NCI-H2171 treated with DMSO at 0.1 percent for 48 hours (cell line): ENCODE measurements at places on chromosomes 16 and 17.

DNA sequence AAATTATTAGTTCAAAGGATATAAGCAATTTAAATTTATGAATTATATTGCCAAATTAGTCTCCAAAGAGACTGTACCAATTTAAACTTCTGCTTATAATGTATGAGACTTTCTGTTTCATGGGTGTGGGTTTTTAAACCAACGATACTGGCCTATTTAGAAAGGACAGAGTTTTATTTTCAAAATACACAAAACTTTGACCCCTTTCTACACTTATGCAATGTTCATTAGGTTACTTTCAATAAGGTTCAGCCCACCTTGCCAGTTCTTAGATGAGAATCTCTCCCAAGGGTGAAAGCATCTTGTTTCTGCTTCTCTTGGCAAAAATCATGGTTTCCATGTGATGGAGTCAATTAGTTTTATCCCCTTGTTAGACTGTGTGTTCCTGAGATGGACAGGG, 84.7 kb downstream of the MYO1D start:
- DNase-seq, result no peak

DNA sequence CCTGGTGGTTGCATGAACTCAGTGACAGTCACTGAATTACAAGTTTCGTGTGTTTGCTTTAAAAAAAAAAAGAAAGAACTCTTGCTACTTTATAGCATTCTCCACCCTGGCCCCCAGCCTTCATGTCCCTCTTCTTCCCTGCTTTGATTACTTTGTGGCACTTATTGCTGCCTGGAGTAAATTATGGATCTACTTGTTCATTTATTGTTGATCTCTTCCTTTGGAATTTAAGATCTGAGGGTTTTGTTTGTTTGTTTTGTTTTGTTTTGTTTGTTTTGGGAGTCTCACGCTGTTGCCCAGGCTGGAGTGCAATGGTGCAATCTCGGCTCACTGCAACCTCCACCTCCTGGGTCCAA, 126.5 kb downstream of the ABCC6 start:
- no peak for DNase-seq

DNA sequence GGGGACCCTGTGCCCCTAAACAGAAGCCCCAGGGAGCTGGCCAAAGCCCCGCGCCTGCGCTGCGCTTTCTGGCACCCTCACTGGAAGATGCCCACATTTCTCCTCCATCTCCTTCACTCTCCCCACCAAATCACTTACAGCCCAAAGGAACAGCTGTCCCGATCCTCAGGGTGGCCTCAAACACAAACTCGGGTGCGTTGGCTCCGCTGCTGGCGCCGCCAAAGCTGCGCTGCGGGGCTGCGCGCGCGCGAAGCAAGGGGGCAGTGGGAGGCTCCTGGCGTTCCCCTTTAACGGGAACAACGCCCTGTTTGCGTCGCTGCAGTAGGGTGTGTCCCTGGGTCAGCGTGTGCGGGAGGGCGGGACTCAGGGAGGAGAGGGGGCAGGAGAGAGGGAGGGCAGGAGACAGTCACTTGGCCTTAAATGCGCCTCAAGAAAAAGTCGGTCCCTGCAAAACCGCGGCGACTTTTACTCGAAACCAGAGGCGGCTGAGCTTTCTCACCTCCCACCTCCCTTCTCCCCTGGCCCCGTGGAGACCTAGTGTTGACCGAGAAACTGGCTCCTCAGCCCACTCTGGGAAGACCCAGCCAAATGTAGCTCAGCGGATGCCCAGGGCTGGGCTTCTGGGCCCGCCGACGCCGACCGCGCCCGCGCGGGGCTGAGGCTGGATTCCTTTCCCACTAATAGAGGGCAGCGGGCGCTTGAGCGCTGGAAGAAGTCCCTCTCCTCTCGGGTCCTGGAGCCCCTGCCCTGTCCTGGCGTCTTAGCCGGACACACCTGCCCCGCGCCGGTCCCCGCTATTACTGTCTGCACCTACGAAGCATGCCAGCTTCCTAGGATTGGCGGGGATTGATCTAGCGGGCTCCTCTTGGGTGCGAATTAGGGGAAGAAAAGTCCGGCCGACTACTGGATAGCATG, 2.6 kb downstream of the PMP22 start:
- DNase-seq, result no peak

GRCh38 chr17:82376042-82376730, 4.6 kb downstream of the UTS2R start:
- DNase-seq, result no peak

- DNase-seq, result no peak
These were observed 43.0 kb upstream of the TOB1 start for GRCh38 chr17:50908860-50909764.

GRCh38 chr17:58043221-58044181, 36.5 kb upstream of the SRSF1 start:
- peak; percentile 15 for DNase-seq

GRCh38 chr16:637081-638018, 1.2 kb upstream of the METTL26 start:
- peak; percentile 14 for DNase-seq

- DNase-seq, result no peak
These were observed 740 bp downstream of the NFATC2IP start for GRCh38 chr16:28951410-28951943.

- DNase-seq, result no peak
These were observed 90.4 kb downstream of the MARF1 start for GRCh38 chr16:15552507-15552906.

DNA sequence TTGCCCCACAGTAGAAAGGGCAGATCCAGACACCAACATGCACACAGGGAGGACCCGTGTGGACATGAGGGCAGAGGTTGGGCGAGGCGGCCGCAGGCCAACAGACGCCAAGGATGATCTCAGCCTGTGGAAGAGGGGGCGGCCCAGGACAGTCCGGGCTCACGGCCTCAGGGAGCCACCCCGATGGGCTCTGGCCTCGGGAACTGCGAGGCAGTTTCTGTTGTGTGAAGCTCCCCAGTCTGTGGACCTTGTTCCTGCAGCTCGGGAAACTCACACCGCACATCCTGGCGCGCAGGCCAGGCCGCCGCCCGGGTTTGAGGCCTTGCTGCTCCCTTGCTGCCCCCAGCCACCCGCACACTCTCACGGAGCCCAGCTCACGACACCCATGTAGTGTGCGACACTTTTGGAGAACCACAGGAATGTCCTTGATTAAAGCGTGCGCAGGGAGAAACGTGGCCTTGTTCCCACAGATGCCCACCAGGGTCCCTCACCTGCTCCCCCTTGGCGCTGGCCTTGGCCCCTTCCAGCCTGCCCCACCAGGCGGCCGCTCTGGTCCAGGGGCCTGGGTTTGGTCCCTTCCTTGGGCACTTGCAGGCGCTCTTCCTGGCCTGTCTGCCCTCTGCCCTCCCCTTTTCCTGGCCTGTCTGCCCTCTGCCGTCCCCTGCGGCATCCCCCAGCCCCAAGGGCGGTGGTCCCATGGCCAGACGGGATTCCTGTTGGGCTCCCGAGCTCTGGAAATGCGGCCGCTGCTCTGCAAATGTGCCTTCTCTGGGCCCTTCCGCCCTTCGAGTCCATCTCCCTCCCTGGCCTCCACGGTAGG, 9.3 kb upstream of the SLC38A10 start:
- DNase-seq, result no peak
